ENCODE measurements at places on chromosomes 3 and 15.

DNA sequence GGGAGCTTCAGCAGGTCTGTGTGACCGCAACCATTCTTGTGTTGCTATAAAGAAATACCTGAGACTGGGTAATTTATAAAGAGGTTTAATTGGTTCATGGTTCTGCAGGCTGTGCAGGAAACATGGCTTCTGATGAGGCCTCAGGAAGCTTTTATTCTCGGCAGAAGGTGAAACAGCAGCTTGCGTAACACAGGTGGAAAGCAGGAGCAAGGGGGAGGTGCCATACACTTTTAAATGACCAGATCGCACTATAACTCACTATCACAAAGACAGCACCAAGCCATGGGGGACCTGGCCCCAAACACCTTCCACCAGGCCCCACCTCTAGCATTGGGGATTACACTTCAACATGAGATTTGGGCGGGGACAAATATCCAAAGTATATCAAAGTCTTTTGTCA lies 8.3 kb upstream of the CIB2 start:
- no peak for DNase-seq

GRCh38 chr15:44136991-44137477 lies 58.0 kb downstream of the FRMD5 start:
- no peak for DNase-seq

DNA sequence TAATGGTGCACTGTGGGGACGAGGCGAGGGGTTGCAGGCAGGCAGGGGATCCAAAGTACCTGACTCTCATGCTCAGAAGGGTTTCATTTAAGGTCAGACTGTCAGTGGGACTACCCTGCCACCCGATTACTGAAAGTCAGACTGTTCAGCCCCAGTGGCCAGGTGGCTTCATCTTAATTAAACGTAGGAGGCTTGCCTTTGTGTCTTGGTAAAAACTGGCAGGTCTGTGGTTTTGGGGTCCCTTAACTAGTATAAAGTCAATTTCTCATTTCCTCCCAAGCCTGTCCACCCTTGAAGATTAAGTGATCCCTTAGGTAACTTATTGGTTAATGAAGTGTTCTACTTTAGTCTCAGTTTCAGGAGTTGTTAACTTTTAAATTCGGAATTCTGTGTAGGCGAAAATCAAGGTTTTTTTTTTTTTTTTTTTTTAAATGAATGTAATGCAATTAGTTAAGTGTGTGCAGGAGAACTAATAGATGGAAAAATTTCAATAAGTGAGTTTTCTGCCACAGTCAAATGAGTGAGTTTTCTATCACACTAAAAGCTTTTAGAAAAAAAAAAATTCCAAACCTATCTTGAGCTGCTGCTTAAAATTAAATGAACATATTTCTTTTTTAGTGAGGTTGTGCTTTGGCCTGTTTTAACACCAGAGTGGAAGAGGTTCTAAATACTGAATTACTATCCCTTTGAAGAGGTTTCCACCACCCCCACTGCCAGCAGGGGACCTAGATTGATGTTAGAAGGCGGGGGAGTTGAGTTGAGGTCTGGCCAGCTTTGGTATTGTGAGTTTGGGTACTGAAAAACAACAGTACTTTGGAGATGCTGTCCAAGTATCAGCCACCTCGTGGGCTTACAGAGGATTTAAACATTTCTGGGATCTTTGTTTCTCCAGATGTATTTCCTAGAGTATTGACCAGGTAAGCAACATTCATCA lies 15.2 kb downstream of the ITPR1 start:
- DNase-seq, result no peak

DNA sequence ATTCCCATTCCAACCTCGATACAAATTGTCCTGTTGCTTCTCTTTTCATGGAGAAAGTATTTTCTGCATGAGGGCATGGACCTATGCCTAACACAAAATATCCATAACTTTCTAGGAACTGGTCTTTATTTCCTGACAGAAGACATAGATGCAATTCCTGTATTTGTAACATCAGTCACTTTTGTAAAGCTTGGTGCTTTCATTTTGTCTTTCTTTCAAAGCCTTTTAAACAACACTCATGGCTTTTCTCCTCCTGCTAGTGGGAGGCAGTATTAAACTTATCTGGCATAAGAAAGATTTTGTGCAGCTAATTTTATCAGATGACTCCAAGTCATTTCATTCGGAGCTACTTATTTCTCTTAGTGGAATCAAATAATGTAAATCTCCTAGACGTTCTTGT lies 616.0 kb downstream of the RBMS3 start:
- no peak for DNase-seq

DNA sequence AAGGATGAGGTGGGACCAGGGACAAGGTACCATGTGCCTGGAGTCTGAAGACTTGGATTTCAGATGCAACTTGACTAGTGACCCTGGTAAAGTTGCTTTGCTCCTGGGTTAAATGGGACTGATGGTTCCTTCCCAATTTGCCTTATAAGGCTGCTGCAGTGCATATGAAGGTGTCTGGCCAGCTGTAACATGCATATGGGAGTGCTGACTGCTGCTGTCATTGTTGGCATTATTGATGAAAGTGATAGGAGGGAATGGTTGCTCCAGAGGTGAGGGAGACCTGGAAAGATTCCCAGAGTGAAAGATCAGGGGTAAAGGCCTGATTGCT lies 20.5 kb downstream of the CYP8B1 start:
- DNase-seq, result no peak
